Stimulated activated CD4-positive, alpha-beta T cell treated with anti-CD3 and anti-CD28 coated beads, Interleukin-4, amount 100 ng/mL, for 24 hours (primary cell): ENCODE measurements at places on chromosomes 1 and 21.

DNA sequence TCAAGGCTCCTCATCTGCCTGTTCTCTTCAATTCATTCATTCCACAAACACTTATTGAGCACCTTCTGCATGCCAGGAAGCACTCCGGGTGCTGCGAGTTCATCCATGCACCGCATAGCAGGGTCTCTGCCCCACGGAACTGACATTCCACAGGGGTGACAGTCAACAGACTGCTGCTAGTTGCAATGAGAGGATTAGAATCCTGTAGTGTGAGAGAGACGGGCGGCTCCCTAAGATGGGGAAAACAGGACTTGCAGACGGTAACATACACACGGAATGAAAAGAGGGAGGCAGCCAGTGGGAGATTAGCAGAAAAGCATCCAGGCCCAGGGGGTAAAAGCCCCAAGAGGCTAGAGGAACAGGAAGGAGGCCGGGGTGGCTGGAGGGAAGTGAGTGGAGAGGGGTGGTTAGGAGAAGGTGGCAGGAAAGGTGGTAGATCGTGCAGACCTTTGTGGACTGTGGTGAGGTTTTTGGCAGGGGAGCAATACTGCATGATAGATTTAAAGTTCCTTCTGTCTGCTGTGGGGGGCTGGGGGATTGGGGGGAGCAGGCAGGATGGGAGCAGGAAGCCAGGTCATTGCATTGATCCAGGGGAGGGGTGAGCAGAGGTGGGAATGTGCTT is 6.6 kb downstream of the TNFRSF8 start:
- DNase-seq = no peak

DNA sequence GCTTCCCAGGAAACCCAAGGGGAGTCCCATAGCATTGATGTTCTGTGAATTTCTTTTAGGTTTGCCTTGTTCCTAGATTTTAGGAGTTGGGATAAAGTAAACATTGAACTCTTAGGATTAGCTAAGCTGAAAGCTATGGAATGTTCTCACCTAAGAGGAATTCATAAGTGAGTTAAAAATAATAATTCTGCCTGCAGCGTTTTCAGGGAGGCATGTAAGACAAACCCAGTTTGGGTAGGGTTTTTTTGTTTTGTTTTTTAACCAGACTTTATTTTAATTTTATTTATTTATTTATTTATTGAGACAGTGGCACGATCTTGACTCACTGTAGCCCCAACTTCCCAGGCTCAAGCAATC is 28.9 kb upstream of the CD101 start:
- no peak for DNase-seq

- no peak for DNase-seq
Observed at GRCh38 chr1:11841245-11842153, 6.1 kb downstream of the NPPA start.

DNA sequence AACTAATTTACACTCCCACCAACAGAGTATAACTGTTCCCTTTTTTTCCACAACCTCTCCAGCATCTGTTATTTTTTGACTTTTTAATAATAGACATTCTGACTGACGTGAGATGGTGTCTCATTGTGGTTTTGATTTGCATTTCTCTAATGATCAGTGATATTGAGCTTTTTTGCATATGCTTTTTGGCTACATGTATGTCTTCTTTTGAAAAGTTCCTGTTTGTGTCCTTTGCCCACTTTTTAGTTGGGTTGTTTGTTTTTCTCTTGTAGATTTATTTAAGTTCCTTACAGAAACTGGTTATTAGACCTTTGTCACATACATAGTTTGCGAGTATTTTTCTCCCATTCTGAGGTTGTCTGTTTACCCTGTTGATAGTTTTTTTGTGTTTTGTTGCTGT is 375.2 kb downstream of the MATN1 start:
- no peak for DNase-seq

DNA sequence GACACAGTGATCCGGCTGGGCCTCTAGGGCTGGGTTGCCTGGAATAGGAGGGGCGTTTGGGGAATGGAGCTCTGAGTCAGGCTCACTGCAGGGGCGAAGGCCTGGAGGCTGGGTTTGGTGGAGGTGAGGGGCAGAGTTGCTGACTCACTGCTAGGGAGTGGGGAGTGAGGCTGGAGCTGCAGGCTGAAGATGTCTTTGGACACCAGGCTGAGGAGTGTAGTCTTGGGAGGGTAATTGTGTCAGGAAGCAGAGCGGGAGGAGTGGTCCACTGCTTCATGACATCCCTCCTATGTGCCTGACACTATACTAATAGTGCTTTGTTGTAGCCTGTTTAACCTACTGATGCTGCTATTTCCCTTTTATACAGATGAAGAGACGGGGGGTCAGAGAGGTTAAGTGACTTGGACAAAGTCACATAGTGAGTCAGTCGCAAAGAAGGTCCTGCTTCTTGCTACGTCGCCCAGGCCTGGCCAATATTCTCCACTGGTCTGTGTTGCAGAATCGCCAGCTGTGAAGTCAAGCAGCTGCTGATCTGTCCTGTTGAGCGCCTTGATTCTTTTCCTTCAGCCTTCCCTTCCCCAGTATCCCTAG is 13.6 kb downstream of the ACTL8 start:
- no peak for DNase-seq

DNA sequence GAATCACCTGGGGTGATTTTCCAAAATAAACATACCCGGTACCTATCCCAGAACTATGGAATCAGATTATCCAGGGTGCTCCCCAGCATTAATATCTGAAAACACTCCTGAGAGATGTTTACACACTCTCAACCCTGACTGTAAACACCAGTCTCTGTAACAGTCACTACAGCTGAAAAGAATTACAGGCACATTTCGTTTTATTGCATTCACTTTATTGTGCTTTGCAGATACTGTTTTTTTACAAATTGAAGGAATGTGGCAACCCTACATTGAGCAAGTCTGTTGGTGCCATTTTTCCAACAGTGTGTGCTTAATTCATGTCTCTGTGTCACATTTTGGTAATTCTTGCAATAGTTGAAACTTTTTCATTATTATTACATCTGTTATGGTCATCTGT is 31.8 kb downstream of the HSF2BP start:
- no peak for DNase-seq

DNA sequence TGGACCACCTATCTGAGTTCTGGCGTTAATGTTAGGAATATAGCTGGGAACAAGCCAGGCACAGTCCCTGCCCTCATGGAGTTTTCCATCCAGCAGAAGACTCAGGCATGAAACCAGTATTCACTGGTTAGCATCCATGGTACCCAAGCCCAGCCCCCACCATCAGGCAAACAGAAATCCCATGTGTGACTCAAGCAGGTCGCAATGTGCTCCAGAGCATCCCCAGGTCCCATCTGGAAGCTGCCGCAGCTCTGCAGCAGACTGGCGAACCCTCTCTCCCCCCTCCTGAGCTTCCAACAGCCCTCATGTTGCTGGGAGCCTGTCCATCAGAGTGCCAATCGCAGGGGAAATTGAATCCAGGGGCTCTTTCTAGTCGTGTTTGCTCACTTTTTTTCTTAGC is 174.2 kb downstream of the RRAGC start:
- DNase-seq = no peak

DNA sequence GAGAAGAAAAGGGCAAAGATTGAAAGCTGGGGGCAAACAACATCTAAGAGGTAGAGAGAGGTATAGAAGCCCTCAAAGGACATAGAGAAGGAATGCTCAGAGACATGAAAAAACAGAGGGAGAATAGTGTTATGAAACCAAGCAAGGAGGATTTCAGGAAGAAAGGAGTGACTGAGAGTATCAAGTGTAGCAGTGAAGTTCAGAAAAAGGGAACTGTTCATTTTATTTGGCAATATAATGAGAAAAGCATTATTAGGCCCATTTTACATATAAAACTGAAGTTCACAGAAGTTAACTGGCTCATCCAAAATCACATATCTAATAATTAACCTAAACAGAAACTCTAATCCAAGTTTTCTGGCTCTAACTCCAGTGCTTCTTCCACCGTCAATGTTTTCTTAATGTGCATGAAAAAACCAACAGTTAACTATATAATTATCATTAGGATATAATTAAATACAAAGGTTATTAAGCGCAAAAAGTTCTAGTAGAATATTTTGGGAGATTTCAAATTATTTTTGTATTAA is 17.7 kb downstream of the NEXN start:
- no peak for DNase-seq

DNA sequence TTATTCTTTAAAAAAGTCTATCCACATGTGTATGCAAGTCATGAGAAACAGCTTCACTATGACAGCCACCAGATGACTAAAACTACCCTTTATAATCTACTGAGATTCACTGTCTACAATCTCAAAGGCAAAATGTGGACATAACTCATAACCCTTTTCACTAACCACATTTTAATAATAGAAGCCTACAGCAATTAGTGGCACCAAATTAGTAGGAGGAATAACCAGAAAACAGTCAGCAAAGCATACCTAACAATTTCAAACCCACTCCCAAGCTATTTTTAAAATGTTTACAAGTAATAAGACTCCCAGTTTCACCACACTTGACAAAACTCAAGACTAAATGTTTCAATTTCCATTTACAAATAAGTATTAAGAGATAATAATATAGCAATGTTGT is 442.9 kb downstream of the PTPRC start:
- DNase-seq = no peak

GRCh38 chr1:208333676-208334075 is 89.5 kb upstream of the PLXNA2 start:
- no peak for DNase-seq

GRCh38 chr1:195663549-195664280 is 944.5 kb downstream of the KCNT2 start:
- no peak for DNase-seq

DNA sequence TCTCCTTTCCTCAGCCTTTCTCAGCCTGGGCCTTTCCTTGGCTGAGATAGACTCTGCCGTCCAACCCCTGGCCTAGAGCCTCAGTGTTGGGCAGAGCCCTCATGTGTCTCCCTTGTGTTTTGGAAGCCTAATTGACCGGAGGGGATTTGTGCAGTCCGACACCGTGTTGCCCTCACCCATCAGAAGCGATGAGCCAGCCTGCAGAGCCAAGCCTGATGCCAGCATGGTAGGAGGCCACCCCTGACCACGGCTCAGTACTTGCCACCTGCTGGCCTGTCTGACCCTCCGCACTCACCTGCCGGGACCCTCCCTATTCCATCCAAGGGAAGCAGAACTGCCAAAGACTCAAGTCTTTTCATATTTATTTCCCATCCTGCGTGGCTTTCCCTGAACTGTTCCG is 9.3 kb upstream of the SFN start:
- no peak for DNase-seq

DNA sequence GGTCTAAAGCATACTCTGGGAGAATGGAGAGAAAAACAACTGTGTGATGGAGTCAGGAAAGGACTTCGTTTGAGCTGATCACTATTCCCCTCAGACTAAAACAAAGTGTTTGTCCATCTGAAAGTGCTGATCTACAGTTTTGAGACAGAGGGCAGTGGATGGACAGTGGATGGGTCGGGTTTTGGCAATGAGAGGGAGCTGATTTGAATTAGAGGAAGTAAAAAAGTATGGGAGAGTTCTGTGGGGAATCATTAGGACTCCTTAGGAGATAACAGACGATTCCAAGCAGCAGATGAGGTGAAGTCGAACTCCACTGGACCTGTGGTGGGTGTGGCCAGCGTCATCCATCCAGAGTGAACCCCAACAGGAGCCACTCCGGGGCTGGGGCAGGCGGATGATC is 62.3 kb downstream of the PTGS2 start:
- DNase-seq = no peak

DNA sequence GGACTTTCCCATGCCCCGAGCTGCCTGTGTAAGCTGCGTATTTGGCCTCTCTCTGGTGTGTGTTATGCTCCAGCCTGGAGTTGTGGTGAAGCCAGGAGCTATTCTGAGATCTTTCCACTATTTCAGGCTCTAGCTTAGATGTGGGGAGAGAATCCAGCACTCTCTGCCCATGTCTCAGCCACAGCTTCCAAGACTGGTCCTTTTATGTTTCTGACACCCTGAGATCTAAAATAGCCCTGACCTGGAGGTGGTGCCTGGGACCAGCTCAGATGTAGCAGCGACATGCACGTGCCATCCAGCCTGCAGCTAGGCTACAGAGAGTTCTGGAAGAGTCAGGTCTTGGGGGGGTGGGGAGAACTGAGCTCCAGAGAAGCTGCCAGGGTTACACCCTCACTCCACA is 76.5 kb downstream of the TENT5C start:
- no peak for DNase-seq

GRCh38 chr1:224343679-224344078 is 13.0 kb upstream of the CNIH4 start:
- DNase-seq = no peak

DNA sequence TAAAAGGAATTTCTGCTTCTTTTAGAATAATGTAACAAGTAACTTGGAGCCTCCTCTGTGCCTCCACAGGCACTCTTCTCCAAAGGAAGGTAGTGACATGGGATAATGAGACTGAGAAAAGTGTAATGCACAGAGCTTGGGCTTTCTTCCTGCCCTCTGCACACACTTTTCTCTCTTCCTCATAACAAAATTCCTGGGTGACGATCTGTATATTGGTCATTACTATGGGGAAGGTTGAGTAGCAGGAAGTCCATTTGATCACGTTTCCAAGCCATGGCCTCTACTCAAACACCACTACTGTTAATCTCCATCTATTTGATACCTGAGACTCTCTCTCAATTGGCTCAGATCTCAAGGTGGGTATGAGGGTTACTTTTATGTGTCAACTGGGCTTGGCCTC is 113.9 kb downstream of the GRIK1 start:
- no peak for DNase-seq

DNA sequence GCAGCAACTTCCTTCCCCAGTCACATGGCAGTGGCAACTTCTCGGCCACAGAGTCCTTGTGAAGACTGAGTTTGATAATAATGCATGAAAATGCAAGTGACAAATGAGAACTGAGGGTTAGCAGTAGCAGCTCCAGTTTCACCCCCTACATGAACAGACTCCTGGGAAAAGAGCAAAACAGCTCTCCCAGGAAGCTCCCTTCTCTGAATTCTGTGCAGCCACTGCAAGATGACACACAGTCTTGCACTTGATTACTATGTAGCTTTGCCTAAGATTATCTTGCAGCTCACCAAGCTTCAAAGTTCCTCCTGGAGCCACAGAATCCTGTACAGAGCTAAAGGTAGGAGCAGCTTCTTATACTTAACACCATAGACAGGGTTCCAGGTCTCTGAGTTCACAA is 4.7 kb downstream of the PGBD5 start:
- no peak for DNase-seq

- no peak for DNase-seq
Observed at GRCh38 chr1:229075716-229076115, 195.2 kb upstream of the RAB4A start.
